ENCODE measurements at places on chromosomes 7 and 10.

GRCh38 chr10:101289541-101289940 lies 60.3 kb upstream of the LBX1 start:
- DNase-seq = no peak

- DNase-seq = no peak
Observed at GRCh38 chr10:128068398-128069285, 57.6 kb downstream of the MKI67 start.

DNA sequence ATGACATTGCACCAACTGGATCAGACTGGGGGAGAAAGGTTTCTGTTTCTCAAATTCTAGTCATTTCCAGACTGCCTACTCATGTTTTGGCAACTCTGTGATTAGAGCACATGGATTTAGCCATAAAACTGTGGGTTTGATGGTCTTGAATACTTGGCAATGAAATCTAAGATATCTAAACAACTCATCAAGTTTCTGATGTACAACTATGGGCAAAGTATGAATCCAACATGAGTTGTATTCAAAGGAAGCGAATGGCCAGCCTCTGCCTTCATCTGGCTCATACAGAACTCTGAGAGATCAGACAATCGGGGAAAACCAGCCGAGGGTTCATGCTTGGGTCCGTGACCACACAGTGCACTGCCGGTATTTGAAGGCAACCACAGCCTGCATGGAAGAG lies 144.3 kb downstream of the ADAM12 start:
- no peak for DNase-seq

GRCh38 chr7:144834641-144835144 lies 1.2 kb downstream of the TPK1 start:
- DNase-seq = no peak

DNA sequence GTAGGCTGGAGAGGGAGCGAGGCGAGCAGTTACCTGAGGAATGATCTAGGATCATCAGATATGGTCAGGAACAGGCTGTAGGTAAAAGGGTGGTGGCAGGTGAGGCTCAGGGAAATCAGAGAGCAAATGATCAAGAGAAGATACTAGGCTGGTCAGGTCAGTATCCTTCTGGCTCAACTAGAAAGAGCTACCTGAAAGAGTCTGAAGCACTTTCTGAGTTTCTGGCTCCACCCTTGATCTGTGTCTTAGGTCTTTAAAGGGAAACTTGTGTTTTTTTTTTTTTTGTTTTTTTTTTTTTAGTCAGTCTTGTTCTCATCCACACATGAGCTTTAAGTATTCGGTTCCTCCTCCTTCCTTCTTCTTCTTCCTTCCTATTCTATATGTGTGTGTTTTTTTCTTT lies 10.5 kb downstream of the ADAM22 start:
- no peak for DNase-seq

- no peak for DNase-seq
Observed at GRCh38 chr10:57996536-57996935, 271.2 kb downstream of the IPMK start.

GRCh38 chr10:48947690-48948469 lies 8.2 kb upstream of the LRRC18 start:
- no peak for DNase-seq

GRCh38 chr7:9407816-9408215 lies 974.4 kb downstream of the NXPH1 start:
- DNase-seq = no peak

GRCh38 chr7:116477625-116478024 lies 21.9 kb upstream of the CAV2 start:
- DNase-seq = no peak

GRCh38 chr7:88140947-88141346 lies 78.9 kb downstream of the SRI start:
- DNase-seq = no peak

- no peak for DNase-seq
Observed at GRCh38 chr10:71143170-71143569, 69.2 kb upstream of the UNC5B start.

- DNase-seq = no peak
Observed at GRCh38 chr7:133108023-133108422, 26.1 kb upstream of the CHCHD3 start.

GRCh38 chr10:73228247-73228646 lies 18.8 kb downstream of the DNAJC9 start:
- DNase-seq = no peak

DNA sequence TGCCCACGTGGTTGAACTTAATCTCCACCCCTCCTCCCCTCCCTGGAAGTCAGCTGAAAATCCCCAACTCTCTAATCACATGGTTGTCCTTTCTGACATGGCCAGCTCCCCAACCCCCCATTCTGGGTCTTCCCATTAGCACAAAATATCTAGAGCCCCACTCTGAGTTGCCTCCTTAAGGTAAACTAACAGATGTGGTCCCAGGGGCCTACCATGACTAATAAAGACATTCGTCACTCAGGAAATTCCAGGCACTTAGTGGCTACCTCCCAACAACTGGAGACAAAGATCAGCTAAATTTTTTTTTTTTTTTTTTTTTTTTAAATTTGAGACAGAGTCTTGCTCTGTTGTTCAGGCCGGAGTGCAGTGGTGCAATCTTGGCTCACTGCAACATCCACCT lies 21.1 kb downstream of the CCDC126 start:
- DNase-seq = no peak

- DNase-seq = no peak
Observed at GRCh38 chr10:114571316-114571999, 86.6 kb downstream of the ABLIM1 start.

GRCh38 chr10:77313066-77313750 lies 324.4 kb downstream of the KCNMA1 start:
- no peak for DNase-seq

DNA sequence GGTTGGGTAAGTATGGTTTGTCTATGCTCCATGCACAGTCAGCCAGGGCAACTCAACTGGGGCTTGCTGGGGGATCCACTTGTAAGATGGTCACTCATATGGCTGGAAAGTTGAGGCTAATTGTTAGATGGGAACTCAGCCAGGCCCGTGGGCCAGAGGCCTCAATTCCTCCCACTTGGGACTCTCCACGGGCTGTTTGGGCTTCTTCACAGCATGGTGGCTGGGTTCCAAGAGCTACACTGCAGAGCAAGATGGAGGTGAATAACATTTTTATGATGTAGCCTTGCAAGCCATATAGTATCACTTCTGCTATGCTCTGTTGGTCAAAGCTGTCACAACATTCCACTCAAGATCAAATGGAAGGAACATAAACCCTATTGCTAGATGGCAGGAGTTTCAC lies 39.2 kb downstream of the ELMO1 start:
- DNase-seq = no peak

DNA sequence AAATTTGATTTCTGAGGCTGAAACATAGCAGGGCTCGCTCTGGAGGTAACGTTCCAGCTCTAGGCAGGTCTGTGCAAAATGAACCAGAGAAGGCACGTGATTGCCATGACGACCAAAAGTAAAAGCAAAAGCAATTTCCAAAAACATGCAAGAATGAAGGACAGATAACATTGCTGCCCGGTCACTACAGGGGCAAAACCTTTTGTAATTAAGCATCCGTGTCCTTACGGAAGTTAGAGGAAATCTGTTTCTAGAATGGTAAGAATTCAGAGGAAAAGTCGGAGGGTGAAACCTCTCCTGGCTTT lies 2.9 kb downstream of the KLF6 start:
- no peak for DNase-seq

- no peak for DNase-seq
Observed at GRCh38 chr7:155209478-155210319, 88.0 kb upstream of the INSIG1 start.

- no peak for DNase-seq
Observed at GRCh38 chr10:30437031-30437841, 3.3 kb downstream of the MAP3K8 start.

GRCh38 chr7:126774077-126774476 lies 478.7 kb downstream of the GRM8 start:
- DNase-seq = no peak

DNA sequence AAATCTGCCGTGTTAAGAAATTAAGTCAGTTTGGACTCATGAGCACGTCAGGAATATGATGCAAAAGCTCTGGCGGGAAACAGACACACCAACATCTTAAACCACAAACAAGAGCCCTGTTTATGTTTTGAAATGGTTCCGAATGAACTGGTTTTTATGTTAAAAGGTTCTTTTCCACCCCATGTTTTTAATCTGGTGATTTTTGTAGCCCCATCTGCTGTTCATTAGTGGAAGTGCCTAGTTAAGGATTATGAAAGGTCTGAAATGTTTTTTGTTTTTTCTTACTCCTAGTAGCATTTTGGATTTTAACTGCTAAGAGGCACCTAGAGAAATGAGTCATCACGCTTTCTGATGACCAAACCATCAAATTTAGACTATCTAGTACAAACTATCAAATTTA lies 404.1 kb upstream of the MKI67 start:
- peak; percentile 15 for DNase-seq

GRCh38 chr7:128726737-128727072 lies 12.5 kb upstream of the CALU start:
- no peak for DNase-seq

- DNase-seq = no peak
Observed at GRCh38 chr10:8137726-8138125, 83.2 kb downstream of the GATA3 start.
